ENCODE measurements at places on chromosomes 2 and 18. TPM values are rescaled to one million over a fixed set of nuclear protein-coding genes. Genes with fewer than 3 reads are reported as not detected.

SLC11A1 gene
- total RNA-seq: 36.6 TPM

ZSWIM2 gene
- not detected for total RNA-seq

CTNNA2 gene
- total RNA-seq: 5.4 TPM

DLX1 gene
- total RNA-seq: 0.94 TPM

BOLL gene
- total RNA-seq: not detected

DNA sequence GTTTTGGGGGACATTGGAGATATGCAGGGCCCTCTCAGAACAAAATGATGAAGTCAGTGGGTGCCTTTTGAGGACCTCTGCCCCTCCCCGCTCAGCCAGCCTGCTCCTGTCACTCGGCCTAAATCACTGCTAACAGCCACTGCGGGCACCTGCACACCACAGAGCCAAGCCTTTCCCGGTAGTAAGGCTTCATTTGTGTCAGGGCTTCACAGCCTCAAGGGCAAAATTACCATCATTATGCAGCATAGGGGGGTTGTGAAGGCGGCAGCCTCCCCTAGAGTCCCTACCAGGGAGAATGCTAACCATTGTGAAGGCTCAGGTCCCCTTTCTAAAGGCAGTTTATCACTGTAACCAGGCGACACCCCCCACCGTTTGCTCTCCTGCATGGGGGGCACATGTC, 519.8 kb upstream of the MYT1L start:
- no peak for DNase-seq

- no peak for DNase-seq
Measured at GRCh38 chr2:85541753-85542457, 2.9 kb downstream of the MAT2A start.

DNA sequence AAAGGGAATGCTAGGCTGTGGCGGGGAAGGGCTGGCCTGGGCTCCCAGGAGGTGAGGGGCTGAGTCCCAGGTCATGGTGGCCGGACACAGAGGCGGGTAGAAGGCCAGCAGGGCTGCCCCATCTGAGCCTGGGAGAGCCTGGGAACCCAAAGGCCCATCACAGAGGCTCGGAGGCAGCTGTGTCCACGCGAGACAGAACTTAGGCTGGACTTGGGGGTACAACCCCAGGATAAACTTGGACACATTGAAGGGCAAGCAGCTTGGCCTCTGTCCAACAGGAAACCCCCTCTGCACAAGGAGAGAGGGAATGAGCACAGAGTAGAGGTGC, 95.9 kb downstream of the ZFP36L2 start:
- no peak for DNase-seq

GRCh38 chr2:30029804-30030203, 108.4 kb upstream of the ALK start:
- DNase-seq: no peak

DNA sequence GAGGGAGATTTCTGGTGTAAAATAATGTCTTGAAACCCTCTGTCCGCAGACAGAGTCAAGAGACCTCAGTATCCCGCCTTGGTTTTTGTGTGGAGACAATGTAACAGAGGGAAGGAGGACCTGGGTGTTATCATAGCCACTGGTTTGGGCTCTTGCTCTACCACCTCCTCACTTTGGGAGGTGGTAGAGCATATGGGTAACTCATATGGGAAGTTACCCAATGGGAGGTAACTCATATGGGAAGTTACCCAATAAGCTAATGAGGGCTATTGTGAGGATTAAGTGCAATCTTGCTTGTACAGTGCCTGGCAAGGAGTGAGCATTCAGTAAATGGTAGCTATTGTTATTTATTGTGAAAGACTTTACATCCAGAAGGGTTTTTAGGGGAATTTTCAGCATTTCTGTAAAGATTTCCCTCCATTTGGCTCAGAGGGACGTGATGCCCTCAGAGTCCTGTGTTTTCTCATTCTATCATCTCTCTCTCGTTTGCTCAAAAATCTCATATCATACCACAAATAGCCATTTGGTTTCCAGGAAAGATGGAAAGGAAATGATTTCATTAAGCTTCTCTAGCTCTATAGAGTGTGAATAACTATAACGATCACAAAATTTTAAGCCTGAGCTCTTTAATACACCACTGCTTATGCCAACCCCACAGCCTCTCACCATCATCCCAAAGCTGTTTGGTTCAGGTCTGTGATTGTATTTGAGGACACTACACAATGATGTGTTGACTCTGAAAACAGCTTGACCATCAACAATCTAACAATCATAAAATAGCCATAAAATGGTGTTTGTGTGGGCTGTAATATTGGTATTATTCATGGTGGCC, 307.7 kb downstream of the STK39 start:
- no peak for DNase-seq

GRCh38 chr2:112201696-112202430, 53.0 kb downstream of the ZC3H8 start:
- DNase-seq: no peak

Data from sciatic nerve (tissue), 2 donors.